Lung (tissue), 17 donors: ENCODE measurements at places on chromosomes 2 and 18. TPM values are rescaled to one million over a fixed set of nuclear protein-coding genes. Genes with fewer than 3 reads are reported as not detected.

- H3K4me3 ChIP-seq, result no peak overlapping the region
- no peaks in the 10 kb centered on the region for H3K4me1 ChIP-seq
- H3K27me3 ChIP-seq, result peaks cover 2% of the 10 kb centered on the region
- no peak overlapping the region for H3K27ac ChIP-seq
- no peak for DNase-seq
Measured at GRCh38 chr2:172775319-172775718, 39.7 kb downstream of the RAPGEF4 start.

- no peaks in the 10 kb centered on the region for H3K4me1 ChIP-seq
- no peak for DNase-seq
- no peaks in the 10 kb centered on the region for H3K36me3 ChIP-seq
- no peak overlapping the region for H3K4me3 ChIP-seq
Measured at GRCh38 chr2:191215666-191216065, 29.5 kb upstream of the MYO1B start.

DNA sequence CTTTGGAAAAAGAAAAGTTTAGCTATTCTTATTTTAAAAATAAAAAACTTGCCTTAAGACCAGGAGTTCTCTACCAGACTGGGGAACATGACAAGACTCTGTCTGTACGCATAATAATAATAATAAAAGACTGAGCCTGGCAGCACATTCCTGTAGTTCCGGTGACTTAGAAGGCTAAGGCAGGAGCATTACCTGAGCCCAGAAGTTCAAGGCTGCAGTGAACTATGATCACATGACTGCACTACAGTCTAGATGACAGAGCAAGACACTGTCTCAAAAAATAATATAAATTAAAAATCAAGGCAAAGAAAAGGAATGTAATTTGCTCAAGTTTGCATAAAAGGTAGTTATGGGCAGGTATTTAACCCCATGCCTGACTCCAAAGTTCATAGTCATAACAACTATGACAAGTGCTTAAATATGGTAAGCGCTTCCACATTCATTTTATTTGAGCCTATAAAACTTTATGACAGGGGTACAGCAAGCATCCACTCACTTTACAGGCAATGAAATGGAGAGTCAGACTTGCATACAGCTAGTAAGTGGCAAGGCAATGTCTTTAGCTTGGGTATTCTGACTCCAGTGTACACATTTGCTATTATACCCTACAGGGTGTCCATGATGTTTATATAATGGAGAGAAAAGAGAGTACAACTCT, 1567.8 kb upstream of the PIK3C3 start:
- no peaks in the 10 kb centered on the region for H3K27me3 ChIP-seq
- H3K36me3 ChIP-seq, result no peaks in the 10 kb centered on the region
- no peak overlapping the region for H3K27ac ChIP-seq
- H3K4me3 ChIP-seq, result no peak overlapping the region
- no peak for DNase-seq

- no peaks in the 10 kb centered on the region for H3K27me3 ChIP-seq
- DNase-seq, result no peak
- no peak overlapping the region for H3K27ac ChIP-seq
- H3K36me3 ChIP-seq, result peaks cover 6% of the 10 kb centered on the region
- no peaks in the 10 kb centered on the region for H3K4me1 ChIP-seq
- H3K4me3 ChIP-seq, result no peak overlapping the region
Measured at GRCh38 chr2:241007880-241008710, 9.7 kb downstream of the SNED1 start.

The FBXO15 gene
- 9.7 TPM for total RNA-seq
